ENCODE measurements at places on chromosomes 7 and 10.

GRCh38 chr10:126130271-126130710 is 233.9 kb downstream of the FANK1 start:
- no peak for DNase-seq

GRCh38 chr10:47283101-47283630 is 16.8 kb upstream of the GDF10 start:
- no peak for DNase-seq

DNA sequence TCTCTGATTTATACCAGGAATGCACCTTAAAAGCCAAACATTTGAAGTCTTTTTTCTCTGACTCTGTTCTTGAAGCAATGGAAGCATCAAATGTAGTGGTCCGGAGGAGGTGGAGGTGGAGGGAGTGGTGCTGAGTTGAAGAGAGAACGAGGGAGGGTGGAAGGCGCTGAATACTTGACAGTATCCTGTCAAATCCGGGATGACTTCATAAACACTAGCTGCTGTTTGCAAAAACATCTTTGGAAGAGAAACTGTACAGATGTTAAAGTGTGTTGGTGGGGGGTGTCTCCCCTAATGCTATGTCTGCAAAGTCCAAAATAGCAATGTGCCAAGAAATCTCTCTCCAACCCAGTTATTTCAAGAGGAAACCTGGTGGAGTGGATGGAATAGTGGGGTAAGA is 328.5 kb upstream of the AUTS2 start:
- DNase-seq, result no peak

- DNase-seq, result no peak
Observed at GRCh38 chr10:27713941-27714340, 31.7 kb downstream of the MKX start.

DNA sequence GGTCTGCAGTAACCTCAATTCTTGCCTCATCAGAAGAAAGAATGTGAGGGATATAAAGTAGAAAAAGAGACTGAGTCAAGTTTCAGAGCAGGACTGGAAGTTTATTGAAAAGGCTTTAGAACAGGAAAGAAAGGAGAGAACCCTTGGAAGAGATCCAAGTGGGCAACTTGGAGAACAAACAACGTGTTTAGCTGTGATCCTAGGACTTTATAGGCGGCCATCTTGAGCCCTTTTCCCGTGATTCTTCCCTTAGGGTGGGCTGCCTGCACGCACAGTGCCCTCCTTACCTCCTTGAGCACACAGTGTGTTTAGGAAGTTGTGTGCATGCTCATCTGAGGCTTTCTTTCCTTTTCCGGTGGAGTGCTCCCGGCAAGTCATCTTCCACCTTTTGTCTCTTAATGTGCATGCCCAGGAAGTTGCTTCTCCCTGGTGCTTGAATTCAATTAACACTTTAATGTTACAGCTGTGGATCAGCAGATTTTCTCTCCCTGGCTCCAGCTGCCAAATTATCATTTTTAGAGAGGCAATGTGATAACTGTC is 59.8 kb downstream of the ENTPD1 start:
- no peak for DNase-seq

DNA sequence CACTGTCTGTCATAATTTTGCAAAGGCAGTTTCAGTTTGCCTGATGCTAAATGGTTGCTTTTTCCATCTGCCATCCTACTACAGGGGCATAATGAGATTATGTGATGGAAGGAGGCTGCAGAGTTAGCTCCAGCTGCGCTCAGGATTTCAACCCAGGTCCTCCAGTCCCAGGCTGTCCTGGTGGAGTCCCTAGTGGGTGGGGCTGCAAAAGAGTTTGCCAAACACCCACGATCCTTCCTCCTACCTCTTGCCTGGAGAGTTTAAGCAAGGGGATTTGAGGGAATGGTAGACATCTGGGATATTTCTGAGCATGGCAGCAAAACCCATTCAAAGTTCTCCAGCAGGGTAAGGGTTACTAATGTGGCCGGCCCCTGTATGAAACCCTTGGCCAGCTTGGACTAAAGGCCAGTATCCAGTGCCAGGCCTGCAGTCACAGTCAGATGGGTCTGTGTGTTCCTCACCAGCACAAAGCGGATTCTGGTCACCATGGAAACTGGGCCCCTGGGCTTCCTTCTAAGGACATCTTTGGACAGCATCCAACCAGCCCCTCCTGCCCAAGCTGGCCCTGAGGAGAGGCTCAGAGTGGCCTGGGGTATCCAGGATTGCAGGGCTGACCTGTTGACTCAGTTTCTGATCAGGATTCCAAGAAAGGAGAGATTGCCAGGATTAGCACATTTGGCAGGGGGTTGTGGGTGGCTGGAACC is 42.7 kb upstream of the CHST3 start:
- DNase-seq, result no peak

- no peak for DNase-seq
Observed at GRCh38 chr10:50862719-50863118, 22.7 kb downstream of the A1CF start.

- DNase-seq, result no peak
Observed at GRCh38 chr10:11555556-11555955, 55.9 kb downstream of the USP6NL start.

DNA sequence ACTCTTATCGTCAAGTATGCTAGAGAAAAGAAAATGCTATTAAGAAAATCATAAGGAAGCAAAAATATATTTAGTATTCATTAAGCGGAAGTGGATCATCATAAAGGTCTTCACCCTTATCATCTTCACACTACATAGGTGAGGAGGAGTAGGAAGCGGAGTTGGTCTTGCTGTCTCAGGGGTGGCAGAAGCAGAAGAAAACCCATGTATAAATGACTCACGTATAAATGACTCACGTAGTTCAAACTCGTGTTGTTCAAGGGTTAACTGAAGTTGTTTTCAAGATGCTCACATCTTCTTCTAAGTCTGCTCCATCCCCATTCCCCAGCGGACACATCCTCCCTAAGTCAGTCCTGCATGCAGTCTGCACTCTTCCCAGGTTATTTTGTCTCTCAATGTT is 72.4 kb downstream of the SFMBT2 start:
- no peak for DNase-seq

DNA sequence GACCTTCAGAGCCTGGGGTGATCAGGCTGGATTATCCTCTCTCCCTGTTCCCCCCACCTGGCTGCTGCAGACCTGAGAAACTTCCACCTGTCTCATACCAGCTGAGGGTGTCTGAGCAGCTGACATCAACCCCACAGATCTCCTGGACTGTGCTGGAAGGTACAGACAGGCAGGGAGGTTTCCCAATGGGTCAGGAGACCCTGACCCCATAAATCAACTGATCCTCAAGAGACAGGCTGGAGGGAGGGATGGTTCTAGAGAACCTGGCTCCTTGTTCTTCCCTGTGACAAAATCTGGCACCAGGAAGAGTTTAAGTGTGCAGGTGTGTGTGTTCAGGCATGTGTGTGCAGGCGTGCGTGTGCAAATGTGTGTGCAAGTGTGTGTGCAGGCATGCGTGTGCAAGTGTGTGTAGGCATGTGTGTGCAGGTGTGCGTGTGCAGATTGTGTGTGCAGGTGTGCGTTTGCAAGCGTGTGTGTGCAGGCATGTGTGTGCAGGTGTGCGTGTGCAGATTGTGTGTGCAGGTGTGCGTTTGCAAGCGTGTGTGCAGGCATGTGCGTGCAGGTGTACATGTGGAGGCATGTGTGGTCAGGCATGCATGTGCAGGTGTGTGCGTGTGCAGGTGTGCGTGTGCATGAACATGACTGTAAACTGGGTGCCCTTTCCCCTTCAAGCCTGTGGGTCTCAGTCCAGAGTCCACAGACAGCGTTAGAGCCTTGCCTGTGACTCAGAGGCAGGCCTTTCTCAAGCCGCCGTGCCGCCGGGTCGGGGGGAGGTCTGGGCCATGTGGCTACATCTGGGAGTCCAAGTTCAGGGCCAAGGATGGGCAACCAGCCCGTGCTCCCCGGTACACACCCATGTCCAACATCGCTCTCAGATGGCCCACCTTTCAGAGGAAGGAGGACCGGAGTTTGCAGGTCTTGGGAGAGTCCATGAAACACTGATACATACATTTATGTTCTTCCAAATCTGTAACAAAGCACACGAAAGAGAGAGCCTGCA is 50.1 kb upstream of the ELN start:
- DNase-seq, result no peak

DNA sequence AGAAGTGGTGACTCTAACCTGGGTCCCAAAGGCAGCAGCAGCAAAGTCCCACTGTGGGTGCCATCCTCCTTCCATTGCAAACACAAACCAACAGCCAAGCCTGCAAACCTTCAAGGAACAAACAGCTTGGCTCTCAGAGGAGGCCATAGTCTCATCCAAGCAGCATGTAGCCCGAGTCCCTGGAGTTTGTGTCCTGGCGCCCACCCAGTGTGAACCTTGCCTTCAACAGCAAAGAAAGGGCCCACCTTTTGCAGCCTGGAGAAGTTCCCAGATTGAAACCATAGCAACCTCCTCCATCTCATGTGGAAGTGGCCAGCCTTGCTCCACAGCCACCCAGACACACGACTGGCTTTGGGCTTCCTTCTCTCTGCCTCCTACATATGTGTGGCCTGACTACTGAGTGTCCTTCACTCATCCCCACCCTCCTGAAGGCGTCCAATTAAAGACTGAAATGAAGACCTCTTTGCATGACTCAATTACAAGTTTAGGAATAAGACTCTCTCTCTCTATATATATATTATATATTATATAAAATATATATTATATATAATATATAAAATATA is 106.1 kb downstream of the C10orf90 start:
- DNase-seq, result no peak

GRCh38 chr10:84360637-84361365 is 32.4 kb downstream of the CCSER2 start:
- DNase-seq, result no peak

DNA sequence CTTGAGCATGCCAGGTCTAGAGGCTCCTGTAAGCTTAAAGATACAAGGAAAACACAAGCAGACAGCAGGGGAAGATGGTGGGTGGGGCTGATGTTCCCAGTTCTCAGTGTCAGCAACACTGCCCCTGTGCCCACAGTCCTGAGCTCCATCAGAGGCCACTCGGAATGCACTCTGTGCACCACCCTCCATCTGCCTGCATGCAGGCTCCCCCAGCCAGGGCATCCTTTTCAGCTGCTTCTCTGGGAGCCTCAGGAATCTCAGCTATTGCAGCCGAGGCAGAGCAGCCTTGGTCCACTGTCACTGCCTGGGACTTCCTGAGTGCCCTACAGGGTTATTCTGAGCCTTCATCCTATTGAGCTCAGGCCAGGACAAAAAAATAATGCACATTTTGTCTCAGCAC is 22.2 kb downstream of the LBX1 start:
- DNase-seq, result no peak

DNA sequence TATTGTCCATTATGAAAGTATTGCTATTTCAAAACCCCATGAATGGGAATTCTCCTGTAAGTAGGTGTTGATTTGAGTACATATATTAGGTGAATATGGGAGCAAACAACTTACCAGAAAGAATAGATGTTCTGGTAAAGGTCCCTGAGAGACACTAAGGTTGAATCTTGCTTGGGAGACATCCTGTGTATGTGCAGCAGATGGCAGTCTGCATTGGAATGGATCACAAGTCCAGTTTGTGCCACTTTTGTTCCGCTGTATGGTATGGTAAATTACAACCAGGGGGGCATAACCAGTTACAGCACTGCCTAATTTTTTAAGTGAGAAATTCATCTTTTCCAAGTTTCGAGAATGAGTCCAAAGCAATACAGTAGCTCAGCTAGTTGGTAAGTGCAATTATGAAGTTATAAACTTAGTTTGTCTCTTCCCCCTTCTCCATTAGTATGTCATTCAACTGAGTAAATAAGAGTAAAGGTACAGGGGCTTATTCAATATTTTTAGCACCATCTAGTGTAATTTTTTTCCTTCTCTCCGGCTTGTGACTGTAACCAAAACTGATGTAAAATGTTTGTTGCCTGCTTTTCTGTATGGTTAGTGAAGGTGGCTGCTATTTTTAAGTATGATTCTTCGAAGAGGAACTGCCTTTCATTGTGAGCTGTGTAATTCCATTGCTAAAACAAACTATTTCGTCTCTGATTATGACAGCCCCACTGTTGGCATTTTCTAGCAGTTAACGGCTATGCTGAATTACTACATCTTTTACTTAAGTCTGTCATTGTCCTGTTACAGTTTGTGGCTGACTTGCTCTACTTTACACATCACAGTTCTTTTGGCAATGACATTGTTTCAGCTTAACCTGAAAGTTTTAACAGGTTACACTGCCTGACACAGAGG is 2.8 kb downstream of the MCU start:
- no peak for DNase-seq

DNA sequence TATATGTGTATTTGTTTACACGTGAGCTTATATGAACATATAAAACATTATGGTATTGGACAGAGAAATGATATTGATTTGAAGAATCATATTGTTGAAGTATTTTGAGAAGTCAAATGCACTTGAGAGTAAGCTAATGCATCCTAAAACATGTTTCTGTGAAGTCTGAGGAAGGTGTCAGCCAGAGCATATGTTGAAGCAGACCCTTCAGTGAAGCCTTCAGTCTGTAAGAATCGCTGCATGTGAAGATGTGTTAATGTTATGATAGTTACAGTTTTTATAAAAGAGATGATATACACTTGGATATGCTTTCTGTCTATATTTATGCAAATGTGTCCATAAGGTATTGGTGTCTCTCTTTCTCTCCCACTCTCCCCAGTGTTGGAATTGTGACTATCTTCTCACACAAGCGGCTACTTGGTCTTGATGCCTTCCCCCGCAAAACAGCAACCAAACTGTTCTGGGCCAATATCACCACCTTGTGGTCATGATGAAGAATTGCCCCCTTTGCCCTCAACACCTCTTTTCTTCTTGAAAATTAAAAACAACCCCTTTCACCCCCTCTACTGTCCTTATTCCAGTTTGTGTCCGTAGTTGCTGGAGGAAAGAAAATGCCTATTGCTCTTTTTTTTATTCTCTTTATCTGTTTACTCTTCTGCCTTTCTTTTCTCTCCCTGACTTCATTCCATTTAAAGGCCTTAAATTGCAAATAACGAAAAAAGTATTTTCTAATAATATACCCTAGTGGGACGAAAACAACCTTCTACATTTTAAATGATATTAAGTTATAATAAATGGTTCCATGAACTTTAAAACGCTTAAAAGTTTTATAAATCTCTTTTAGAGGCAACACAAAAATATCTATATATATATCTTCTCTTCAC is 64.9 kb downstream of the IKZF1 start:
- no peak for DNase-seq

DNA sequence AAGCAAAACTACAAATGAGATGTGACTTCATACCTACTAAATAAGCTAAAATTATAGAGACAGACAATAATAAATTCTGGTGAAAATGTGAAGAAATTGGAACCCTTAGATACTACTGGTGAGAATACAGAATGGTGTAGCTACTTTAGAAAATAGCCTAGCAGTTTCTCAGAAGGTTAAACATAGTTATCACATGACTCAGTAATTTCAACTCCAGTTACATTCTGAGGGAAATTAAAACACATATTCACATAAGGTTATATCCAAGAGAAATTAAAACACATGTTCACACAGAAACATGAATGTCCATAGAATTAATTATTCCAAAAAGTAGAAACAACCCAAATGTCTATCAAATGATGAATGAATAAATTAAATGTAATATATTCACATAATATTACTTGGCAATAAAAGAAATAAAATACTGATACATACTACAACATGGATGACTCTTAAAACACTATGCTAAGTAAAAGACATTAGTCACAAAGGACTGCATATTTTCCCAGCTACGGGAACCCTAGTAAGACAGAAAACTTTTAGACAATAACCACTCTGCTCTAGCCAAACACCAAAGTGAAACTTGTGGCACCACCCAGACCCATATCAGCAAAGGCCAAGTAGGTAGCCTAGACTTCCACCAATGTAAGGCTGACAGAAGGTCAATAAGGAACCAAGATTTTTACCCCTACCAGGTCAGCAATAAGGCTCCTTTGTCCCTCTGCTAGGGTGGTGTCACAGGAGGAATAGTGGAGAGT is 25.1 kb downstream of the SLC25A40 start:
- no peak for DNase-seq
